ENCODE measurements at places on chromosomes 2 and 18.

- DNase-seq, result no peak
These were observed 46.7 kb downstream of the EN1 start for GRCh38 chr2:118800736-118801135.

DNA sequence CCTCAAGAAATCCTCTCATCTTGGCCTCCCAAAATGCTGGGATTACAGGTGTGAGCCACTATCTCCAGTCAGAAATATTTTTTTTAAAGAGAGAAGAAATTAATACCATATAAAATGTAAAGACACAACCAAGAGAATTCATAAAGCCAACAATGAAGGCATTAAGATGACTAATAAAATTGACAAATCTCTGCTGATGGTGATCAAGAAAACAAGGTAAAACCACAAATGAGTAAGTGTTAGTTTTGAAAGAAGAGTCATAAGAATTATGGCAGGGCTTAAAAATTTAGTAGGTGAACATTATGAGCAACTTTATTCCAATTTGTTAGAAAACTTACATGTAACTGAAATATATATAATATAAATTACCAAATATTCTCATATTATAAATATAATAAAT is 752.8 kb upstream of the CELF4 start:
- DNase-seq, result no peak

- DNase-seq, result no peak
These were observed 27.8 kb upstream of the CXXC1 start for GRCh38 chr18:50315100-50315871.

- no peak for DNase-seq
These were observed 3.4 kb downstream of the CYRIA start for GRCh38 chr2:16661936-16662839.

- DNase-seq, result no peak
These were observed 613.5 kb downstream of the MBD2 start for GRCh38 chr18:53610957-53611356.

- no peak for DNase-seq
These were observed 96.2 kb downstream of the VWC2L start for GRCh38 chr2:214507032-214507431.

DNA sequence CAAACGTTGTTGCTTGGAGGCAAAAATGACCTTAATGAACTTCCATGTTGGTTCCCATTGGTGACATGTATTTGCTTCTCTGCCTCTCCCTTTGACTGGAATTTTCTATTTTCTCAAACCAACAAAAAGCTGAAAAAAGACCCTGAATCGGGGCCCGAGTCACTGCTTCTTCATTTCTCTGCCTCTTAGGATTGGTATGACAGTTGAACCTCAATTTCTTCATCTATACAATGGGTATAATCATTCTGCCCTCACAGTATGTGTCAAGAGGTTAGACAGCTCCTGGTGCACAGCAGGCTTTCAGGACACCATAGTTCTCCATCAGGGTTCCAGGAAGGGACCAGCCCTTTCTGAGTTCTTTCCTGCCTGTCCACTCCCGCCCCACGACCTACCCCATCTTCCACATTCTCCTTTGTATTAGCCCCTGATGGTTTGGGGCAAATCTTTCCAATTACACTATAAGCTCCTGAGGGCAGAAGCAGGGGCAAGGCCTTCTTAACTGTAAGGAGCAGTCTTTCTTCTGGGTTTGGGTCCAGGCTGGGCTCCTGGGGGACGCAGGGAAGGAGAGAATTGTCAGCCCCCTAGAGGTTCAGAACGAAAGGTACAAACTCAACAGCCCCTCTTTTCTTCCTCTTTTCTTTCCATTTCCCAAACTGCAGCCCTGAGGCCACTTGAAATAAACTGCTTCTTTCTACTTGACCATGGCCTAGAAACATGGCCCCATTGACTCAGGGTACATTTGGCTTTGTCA is 6.3 kb upstream of the PKDCC start:
- no peak for DNase-seq

- DNase-seq, result no peak
These were observed 20.9 kb upstream of the SCN1A start for GRCh38 chr2:166148500-166149400.

GRCh38 chr2:189782221-189782671 is 1.9 kb downstream of the ORMDL1 start:
- DNase-seq, result no peak
